HFFc6 (cell line): ENCODE measurements at places on chromosomes 5 and 9. TPM values are rescaled to one million over a fixed set of nuclear protein-coding genes. Genes with fewer than 3 reads are reported as not detected.

The GRM6 gene
- not detected in 2 replicates for total RNA-seq

DNA sequence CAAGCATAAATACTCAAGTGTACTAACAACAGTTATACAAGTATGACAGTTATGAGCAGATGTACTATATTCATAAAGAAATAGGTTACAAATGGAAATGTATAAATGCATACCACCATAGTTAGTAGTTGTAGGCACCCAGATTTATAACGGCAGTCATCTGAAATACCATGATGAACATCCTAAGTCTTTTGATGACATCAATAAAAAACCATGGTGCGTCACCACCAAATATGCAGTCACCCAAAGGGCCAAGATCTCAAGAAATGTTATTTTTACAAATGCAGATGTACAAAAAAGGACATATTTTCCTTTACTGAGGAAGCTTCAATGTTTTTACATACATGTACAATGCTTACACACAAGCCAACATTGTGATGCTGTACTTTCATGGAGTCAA is 70.8 kb upstream of the XPA start:
- DNase-seq = peak; percentile 81

The SPINK6 gene
- total RNA-seq = not detected in 2 replicates

The FRRS1L gene
- not detected in 3 replicates for total RNA-seq

DNA sequence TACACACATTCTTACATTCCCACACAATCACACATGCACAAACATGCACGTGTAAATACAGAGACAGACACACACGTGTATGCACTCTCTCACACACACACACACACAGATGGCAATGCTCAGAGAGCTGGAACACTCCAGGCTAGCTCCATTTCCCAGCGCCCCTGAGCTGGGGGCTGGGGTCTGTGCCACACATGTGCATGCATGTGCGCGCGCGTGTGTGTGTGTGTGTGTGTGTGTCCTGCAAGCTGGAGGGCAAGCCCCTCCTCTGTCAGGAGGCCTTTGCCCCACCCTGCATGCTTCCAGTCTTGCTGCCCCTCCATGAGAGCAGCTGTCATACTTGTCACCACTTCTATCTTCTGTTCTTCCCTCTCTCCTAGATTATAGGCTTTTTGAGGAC is 16.6 kb upstream of the S1PR3 start:
- no peak for DNase-seq

- DNase-seq = no peak
These were observed 183.3 kb upstream of the DMAC1 start for GRCh38 chr9:7982907-7983306.

The ALDH1A1 gene
- total RNA-seq = 176 to 622 TPM (median 197 TPM) in 3 replicates

DNA sequence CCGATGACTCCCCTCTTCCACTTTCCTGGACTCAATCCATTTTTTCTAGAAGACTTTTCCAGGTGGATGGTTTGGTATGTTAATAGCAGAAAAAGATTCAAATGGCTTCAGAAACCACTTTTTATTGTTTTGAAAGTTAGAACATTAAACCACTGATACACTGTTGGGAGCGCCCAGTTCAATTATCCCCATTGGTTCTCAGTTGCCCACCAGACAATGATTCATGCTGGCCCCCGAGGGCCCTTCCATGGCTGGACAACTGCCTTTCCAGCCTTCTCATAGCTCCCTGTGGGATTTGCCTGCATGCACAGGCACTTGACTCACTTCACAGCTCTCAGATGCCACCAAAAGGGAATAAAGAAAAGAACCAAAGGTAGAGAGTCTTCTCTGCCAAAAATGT is 21.3 kb upstream of the ANKRD34B start:
- no peak for DNase-seq

GRCh38 chr5:131630208-131630962 is 4.6 kb downstream of the RAPGEF6 start:
- no peak for DNase-seq

DNA sequence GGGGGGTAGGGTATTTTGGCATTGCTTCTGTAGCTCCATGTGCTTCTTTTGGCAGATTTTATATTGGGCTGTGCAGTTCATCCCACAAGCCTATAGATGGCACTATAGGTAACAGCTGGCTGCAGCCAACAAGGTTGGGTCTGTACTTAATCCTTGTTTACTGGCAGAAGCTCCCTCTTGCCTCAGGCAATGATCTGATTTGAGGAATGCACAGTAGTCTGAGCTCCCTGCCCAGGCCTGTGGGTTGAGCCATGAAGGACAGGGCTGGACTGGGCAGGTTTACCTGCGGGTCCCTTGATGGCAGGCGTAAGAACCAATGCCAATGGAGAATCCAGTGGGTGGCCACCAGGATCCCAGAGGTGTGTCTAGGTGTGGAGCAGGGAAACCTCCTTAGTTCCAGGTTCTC is 11.7 kb upstream of the OR1J2 start:
- peak; percentile 75 for DNase-seq
